ACHN (cell line): ENCODE measurements at places on chromosomes 7 and 10.

GRCh38 chr7:96400001-96400400, 78.1 kb upstream of the SLC25A13 start:
- no peak for DNase-seq

DNA sequence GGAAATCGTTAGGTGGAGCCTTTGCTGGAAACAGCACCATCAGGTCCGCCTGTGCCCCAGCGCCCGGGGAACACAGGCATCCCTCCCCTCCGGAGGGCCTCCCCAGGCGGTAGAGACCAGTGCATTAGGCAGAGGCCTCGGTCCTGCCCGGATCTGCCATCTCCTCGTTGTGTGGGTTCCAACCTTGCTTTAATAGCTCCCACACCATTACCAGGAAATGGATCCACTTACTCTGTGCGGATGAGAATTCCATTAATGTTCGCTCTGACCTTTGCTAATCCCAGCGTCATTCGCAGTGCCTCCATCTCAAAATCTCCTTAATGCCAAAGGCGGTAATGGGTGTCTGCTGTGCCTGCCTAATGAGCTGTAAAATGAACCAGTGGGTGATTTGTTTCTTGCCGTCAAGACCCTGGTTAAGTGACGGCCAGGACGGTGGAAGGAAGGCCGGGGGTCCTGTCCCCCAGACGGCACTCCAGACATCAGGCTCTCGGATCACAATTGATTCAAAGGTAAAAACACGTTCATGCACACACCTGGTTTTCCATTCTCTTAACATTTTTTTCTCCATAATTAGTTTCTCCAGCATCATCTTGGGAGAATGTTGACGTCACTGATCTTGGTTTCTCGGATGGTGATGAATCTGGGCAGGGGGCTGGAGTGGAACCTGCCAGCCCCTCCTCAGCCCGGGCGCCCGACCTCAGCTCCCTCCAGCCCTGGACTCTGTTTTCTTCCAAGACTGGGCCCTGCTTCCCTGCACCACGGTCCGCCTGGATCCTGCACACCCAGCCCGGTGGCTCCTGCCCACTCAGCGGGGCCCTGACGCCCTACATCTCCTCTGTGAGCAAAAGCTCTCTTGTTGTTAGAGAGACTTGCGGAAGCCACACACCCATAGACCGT, 22.8 kb upstream of the FAM20C start:
- no peak for DNase-seq

GRCh38 chr7:127912901-127913300, 118.3 kb downstream of the LRRC4 start:
- no peak for DNase-seq

- DNase-seq: peak; percentile 35
Measured at GRCh38 chr7:151068069-151068773, 8.8 kb downstream of the SLC4A2 start.

DNA sequence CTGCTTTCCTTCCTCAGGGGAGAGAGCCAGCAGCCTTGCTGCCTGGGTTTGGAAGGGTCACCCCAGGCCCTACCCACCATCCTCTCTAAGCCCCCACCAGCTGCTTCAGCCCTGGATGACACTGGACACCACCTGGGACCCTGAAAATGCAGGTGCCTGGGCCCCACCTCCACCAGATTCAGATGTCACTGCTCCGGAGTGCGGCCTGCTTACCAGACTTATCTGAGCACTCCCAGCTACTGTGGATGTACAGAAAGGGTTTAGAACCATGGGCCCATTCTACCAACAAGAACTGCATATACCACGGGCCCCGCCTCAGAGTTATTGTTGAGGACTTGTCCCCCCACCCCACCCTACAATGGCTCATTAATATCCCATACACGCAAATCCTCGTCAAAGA, 172.3 kb downstream of the PTPRN2 start:
- DNase-seq: no peak

DNA sequence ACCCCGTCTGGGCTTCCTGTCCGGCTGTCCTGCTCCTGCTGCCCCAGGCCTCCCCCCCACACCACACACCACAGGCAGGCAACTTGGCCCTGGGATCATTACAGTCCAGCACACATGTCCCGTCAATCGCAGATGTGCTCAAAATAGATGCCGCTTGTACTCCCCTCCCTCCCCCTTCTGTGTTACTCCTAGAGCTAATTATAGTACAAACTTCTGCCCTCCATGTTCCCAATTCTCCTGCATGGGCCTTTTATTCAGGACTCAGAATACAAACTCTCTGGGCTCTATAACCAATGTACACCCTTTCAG, at the start of gene SYNPO2L:
SYNPO2L (minus strand) TSS at position 40 of the 309 bp plus-strand sequence. CDS start 107 bp downstream, outside the sequence.
- no peak for DNase-seq

DNA sequence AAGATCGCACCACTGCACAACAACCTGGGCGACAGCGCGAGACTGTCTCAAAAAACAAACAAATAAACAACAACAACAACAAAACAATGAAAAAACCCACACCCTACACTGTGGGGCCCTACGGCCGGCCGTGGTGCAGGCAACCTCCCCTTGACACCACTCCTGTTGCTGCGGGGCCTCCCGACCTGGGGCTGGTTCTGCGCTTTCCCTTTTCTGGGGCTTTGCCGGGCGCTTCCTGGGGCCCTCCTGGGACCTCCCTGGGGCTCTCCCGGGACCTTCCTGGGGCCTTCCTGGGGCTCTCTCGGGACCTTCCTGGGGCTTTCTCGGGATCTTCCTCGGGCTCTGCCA, 46.6 kb downstream of the INSIG1 start:
- no peak for DNase-seq

GRCh38 chr10:129927351-129928120, 36.5 kb downstream of the EBF3 start:
- DNase-seq: no peak

DNA sequence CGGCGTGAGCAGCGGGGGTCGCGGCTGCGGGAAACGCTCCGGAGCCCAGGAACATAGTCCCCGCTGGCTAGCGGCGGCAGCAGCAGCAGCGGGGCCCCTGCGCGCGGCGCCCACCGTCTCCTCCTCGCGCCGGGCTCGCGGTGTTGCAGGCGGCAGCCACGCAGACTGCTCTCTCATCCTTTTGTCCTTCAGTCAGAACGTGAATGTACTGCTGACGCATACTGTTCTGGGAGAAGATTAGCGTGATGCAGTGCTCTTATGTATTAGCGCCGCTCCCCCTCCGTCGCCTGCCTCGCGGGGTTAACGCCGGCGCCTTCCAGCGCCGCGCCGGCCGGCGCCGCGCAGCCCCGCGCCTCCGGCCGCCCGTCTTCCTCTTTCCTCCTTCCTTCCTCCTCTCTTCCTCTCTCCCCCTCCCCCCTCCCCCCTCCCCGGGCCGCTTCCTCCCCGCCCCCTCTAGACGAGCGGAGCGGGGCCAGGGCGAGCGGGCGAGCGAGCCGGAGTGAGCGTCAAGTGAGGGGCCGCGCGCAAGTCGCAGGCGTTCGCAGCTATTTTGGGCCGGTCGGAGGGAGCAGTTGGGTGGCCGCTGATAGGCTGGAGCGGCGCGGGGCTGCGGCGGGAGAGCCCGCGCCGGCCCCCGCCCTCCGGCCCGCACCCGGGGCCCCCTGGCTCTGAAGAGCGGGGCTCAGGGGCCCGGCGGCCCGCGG, 816 bp upstream of the LRRC4 start:
- peak; percentile 89 for DNase-seq

GRCh38 chr10:29798921-29799690, 164.3 kb upstream of the SVIL start:
- DNase-seq: no peak

DNA sequence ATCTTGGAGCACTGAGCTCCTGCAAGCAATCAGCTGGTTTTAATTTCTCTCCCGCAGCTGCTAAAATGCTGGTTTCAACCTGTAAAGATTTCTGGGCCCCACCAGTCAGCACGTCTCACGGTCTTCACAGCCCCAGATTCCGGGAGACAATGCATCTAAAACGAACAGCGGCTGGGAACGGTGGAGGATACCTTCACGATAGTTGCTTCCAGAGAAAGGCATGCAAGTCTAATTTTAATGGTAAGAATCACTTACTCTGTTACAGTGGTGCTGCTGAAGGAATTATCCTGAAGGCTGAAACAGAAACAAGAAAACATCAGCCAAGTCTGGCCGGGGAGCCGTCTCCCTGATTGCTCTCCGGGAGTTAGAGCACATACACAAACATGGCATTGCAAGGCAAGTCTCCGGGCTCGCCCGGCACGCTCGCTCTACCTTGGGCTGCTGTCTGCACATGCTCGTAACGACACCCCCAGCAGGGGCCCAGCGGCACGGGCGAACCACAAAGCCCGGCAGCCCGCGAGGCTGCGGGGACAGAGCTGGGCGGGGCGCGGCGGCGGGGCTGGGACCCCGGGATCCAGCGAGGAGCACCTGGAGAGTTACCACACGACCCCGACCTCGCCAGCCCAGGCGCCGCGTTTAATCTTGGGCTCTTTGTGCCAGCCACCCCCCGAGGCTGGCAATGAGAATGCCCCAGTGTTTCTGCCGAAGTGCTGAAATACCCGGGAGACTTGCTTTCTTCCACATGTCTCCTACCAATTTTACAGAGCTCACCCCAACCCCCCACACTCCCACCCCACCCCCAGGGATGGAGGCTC, at the start of gene FAM13C:
FAM13C (minus strand) TSS at position 406 of the 815 bp plus-strand sequence; CDS start at position 317, 89 bp downstream.
- peak; percentile 28 for DNase-seq

DNA sequence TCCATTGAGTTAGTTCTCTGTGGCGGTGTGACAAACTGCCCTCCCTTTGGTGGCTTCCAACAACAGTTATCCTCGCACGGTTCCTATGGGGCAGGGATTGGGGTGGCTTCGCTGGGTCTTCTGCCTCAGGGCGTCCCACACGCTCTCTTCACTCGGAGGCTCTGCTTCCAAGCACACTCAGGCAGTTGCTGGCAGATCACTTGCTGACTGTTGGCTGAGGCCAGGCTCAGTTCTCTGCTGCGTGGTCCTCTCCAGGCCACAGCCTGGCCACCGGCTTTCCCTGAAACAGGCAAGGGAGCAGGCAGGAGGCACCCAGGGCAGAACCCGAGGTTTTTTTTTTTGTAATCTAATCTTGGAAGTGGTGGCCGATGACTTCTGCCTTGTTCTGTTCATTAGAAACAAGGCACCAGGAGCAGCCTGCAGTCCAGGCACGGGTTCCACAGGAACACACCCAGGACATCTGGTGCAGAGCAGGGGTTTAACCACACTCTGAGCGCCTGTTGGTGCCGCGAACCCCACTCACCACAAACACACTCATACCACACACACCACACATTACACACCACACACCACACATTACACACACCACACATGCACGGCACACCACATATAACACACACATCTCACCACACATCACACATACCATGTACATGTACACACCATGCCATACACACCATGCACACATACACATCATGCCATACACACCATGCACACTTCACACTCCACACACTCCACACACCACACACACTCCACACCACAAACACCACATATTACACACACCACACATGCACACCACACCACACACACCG, 112.2 kb downstream of the PTPN20 start:
- no peak for DNase-seq

DNA sequence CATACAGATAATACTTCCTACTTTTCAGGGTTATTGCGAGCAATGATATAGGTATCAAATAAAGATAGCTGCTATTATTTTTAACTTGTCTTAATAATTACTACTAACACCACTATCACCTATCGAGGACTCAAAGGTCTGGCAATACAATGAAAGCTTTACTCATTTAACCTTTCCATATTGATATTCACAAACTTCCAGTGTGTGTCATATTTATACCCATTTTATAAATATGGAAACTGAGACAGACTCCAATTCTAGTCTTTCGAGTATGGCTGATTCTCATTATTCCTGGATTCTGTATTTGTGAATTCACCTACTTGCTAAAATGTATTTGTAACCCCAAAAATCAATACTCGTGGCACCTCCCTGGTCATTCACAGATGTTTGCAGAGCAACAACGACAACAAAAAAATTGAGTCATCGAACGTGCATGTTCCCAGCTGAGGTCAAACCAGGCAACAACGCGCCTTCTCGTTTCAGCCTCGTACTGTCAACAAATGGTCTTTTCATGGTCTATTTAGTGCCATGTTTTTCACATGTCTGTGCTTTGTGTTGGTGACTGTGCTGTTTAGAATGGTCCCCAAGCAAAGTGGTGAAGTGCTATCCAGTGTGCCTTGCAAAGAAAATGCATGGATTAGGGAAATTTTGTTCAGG, 51.7 kb downstream of the SMURF1 start:
- no peak for DNase-seq

DNA sequence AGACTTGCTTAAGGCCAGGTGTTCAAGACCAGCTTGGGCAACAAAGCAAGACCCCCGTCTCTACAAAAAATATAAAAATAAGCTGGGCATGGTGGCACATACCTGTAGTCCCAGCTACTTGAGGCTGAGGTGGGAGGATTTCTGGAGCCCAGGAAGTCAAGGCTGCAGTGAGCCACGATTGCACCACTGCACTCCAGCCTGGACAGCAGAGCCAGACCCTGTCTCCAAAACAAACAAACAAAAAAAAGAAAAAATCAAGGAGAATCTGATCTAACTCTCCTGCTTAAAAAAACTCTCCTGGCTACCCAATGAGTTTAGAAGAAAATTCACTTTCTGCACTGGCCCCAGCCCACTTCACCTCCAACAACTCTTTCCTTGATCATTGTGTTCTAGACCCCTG, 1.9 kb upstream of the KPNA7 start:
- DNase-seq: no peak

GRCh38 chr10:77386838-77387237, 250.8 kb downstream of the KCNMA1 start:
- no peak for DNase-seq

DNA sequence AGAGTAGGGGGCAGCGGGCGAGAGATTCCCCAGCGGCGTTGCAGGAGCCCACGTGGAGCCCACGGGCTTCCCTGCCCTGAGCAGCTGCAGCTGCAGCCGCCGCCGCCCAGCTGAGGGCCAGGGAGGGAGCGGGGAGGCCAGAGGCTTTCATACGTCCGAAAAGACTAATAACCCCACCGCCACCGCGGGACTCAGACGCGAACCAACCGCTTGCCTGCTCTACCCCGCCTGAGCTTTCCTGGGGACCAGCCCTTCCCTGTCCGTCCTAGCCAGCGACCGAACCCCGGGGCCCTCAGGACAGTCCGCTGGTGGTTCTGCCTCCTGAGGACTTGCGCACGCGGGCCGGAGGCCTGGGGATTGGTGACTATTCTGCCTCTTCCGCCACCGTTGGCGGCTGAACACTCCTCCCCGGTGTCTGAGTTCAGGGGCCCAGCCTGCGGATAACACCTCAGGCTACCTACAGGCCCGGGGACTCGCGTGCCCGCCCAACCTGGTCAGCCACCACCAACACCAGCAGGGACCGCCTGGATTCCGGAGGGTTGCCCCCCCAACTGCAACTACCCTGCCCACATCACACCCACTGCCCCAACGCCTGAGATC, 18.4 kb downstream of the IFT22 start:
- no peak for DNase-seq
